ENCODE measurements at places on chromosomes 12 and 14.

- DNase-seq, result no peak
Observed at GRCh38 chr12:93370947-93371346, 6.8 kb upstream of the NUDT4 start.

GRCh38 chr12:29547151-29547632, 49.7 kb upstream of the OVCH1 start:
- DNase-seq, result no peak

- no peak for DNase-seq
Observed at GRCh38 chr14:93686268-93686667, 102.0 kb downstream of the PRIMA1 start.

DNA sequence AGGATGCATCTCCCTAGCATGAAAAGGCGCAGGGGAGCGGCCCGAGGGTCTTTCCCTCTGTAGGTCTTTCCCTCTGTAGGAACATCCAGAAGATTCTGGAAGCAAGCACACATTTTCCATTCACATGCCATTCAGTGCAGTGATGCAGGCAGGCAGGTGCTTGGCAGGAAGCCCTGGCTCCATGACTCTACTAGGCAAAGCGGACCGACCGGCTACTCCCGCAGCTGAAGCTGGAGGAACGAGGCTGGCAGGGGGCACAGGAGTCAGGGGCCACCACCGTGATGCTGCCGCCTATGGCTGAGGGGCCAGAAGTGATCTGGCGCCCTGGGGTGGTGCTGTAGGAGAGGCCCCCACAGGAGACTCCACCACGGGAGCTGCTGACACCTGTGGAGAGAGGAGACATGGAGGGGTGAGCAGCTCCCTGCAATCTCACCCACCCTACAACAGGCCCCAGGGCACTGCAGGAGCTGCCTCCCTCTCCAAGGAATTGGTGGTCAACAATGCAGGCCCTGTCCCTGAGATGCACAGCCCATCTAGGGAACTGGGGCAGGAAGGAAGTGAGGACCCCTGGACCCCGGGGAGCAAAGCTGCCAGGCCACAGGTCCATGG, 6.5 kb downstream of the KRT85 start:
- no peak for DNase-seq

Measured in RCC 7860 (cell line).